ENCODE measurements at places on chromosomes 16 and 17.

DNA sequence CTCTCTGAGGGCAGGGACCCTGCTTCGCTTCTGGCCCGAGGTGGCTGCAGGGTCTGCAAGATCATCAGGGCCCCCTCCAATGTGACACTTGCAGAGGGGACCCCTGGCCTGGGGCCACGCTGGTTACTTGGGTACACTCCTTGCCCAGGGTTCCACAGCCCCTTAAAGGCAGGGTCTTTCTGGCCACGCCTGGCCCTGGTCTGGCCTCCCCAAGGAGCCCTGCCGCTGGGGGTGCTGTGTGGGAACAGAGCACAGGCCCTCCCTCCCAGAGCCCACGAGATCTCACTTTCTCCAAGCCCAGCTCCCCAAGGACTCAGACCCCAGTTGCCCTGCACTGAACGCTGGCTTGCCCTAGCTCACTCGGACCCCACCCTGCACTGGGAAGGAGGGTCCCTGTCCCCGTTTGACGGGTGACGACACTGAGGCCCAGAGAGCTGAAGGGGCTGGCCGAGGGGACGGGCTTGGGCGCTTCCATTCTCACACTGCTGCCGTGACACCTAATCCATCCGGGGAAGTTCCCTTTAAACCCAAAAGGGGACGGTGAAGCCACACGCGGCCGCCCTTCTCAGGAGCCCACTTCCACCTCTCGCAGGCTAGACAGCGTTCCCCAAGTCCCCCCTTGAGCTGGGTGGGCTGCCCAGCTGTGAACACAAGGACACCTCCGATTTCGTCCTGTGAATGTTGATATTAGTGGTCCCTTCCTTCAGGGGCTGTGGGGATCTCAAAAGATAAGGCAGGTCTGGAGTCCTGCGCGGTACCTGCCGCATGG lies 26.9 kb upstream of the OSGIN1 start:
- no peak for DNase-seq

DNA sequence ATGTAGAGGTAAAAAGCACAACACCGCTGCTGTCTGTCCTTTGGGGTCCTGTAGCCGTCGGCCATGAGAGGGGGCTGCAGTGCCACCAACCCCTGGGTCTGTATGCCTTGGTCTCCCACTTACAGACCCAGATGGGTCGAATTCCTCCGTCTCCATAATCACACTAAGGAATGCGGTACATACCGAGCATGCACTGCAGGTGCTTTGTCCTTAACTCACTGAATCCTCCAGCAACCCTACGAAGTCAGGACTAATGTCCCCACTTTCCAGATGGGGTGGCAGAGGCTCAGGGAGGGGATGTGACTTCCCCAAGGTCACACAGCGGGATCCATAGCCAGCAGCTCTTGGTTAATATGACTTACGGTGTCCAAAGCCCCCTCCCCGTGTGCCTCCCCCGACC lies 219.9 kb upstream of the CIBAR2 start:
- DNase-seq: no peak

GRCh38 chr17:78341559-78342448 lies 18.1 kb downstream of the SOCS3 start:
- no peak for DNase-seq

GRCh38 chr17:49521471-49522356 lies 26.6 kb downstream of the NGFR start:
- no peak for DNase-seq

DNA sequence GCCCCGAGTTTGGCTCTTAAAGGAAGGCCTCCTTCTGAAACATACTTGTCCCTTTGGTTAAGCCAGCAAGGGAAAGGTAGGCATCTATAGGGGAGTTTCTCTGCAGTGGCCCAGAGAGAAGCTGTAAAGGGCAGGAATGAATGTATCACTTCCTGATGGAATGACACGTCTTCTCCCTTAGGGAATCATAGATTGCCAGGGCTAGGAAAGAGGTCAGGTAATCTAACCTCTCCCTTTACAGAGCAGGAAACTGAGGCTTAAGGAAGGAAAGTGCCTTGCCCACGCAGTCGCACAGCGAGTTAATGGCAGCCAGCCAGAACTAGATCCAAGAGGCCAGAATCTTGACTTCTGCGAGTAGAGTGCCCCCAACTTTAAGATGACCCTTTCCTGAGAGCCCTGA lies 66.1 kb downstream of the NEUROD2 start:
- no peak for DNase-seq

Measured in CD4-positive, alpha-beta T cell treated with Interleukin-6 at 100 ng/mL for 8 hours (primary cell).